Fibroblast of the aortic adventitia (primary cell): ENCODE measurements at places on chromosomes 2 and 18. TPM values are rescaled to one million over a fixed set of nuclear protein-coding genes. Genes with fewer than 3 reads are reported as not detected.

Gene IGFBP5
- total RNA-seq: 334 and 616 TPM in 2 replicates

Gene ZNF519
- total RNA-seq: 11.5 TPM in 2 replicates

Gene BOK
- 15.3 and 21.4 TPM in 2 replicates for total RNA-seq

Gene MBP
- total RNA-seq: 25.8 and 54.1 TPM in 2 replicates

Gene CGREF1
- total RNA-seq: 4.7 and 9.3 TPM in 2 replicates
